ENCODE measurements at places on chromosomes 5 and 9.

GRCh38 chr5:132819468-132819867 lies 6.4 kb downstream of the SOWAHA start:
- no peak for DNase-seq

DNA sequence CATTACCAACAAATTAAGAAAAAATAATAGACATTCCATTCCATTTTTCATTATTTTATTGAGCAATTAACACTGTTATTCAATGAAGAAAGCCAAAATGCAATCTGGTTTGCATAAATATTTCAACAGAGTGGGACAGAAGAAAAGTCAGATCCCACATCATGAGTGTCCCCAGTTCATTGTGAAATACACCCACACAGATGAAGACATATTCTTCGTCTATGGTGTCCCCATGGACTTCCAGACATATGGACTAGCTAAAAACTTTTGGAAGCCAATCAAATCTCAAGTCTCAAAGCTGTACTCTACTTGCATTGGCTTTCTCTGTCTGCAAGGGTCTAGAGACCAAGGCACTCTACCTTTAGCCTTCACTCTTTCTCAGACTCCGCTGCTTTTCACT lies 194.3 kb downstream of the SEMA5A start:
- DNase-seq, result no peak

- DNase-seq, result no peak
Measured at GRCh38 chr9:113638897-113639296, 175.4 kb downstream of the RGS3 start.

DNA sequence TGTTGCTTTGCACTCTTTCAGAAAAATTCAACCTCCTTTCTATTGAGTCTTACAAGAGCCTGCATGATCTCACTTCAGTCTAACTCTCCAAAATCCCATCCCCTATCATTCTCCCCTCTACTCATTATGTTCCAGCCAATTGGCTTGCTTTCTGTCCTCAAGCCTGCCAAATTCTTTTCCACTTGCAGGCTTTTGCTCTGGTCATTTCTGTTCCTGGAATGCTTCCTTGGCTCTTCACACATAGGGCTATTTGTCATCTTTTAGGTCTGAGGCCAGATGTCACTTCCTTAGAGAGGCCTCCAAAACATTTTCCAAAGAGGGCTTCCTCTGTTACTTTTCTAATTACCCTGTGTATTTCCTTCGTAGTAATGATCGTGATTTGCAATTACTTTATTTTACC lies 11.8 kb upstream of the CHD1 start:
- no peak for DNase-seq

GRCh38 chr9:100739208-100739607 lies 161.3 kb downstream of the CAVIN4 start:
- no peak for DNase-seq

DNA sequence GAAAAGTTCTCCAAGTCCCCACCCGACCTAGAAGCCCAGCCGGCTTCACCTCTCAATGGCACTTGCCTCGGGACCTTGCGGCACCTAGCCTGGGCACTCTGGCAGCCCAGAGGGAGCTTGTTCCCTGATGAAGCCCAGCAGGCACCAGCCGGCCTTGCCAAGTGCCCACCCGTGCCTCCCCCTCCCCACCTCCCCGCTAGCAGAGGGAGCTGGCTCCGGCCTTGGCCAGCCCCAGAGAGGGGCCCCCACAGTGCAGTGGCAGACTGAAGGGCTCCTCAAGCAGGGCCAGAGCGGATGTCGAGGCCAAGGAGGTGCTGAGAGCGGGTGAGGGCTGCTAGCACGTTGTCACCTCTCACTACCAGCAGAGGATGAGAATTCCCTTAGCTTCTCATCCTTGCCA lies 37.6 kb upstream of the CAVIN4 start:
- DNase-seq, result no peak

- no peak for DNase-seq
Measured at GRCh38 chr5:84791138-84791537, 406.5 kb upstream of the EDIL3 start.

GRCh38 chr9:16571127-16571802 lies 299.2 kb downstream of the BNC2 start:
- no peak for DNase-seq

- no peak for DNase-seq
Measured at GRCh38 chr5:149745212-149745942, 15.3 kb downstream of the PPARGC1B start.

GRCh38 chr5:90563108-90563507 lies 4.5 kb downstream of the ADGRV1 start:
- no peak for DNase-seq

GRCh38 chr9:13446286-13446937 lies 166.9 kb upstream of the MPDZ start:
- no peak for DNase-seq

DNA sequence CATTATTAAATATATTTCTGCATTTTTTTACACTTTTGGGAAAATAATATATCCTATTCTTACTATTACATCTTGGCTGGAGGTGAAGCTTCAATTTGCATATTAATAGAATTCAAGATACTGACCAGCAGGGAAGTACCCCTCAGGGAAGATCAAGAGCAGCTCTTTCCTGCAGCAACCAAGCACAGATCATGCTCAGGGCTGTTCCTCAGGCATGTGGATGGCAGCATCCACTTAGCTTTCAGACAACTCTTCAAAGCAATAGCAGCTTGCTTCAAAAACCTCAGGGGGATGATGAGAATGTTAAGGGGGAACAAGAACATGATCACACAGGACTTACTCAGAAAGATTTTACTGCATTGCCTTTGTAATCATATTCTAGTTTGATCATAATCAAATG lies 731.8 kb downstream of the SEMA5A start:
- no peak for DNase-seq
